ENCODE measurements at places on chromosomes 11 and 22. TPM values are rescaled to one million over a fixed set of nuclear protein-coding genes. Genes with fewer than 3 reads are reported as not detected.

Gene DDX10
- total RNA-seq: 18.9 TPM

DNA sequence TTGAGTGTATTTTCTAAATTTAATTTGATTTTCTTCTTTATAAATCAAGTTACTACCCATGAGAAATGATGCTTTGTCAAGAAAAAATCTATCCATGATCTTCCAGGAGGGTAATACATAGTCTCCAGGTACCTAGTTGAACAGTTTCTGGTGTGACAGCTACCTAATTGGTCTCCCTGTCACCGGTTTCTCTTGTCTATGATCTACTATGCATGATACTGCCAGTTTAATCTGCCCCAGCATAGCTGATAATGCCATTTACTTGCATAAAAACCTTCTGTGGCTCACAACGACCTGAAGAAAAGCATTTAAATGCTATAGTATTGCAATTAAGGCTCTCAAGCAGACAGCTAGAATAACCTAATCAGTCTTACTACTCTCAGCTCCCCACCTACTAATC is 349.5 kb downstream of the DLG2 start:
- no peak for DNase-seq

DNA sequence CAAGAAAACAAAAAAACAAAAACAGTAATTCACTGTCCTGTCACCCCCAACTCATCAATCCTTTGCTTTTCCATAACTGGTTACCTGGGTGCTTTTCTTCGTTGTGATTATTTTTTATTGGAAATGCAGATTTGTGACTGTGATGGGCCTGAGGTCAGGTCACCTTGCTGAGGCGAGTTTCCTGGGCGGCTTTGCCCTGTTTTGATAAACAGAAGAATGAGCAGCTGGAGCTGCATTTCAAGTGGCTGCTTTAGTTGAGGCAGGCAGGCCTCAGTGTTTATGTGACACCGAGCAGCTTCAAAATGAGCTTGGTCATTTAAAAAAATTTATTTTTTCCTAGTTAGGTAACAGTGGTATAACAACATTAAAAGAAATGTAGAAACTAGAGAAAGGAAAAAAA is 22.2 kb downstream of the PTPRJ start:
- DNase-seq: no peak

GRCh38 chr22:19287889-19288288 is 3.6 kb downstream of the CLTCL1 start:
- DNase-seq: peak; percentile 22

DNA sequence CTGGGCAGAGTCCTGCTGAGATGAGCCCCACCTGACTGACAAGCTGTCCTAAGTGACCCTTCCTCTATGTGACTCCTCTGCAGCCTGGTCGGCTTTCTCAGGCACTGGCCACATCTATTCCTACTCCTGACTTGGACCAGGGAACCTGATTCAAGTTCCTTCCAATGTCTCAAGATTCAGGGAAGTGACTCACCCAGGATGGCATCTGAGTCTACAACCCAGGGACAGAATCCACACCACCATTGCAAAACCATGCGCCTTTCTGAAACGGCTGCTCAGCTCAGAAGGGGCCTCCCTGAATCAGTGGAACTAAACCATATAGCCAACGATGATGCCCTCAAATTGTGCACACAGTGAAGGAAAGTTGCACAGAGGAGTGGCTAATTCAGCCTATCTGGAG is 63.9 kb upstream of the CSNK2A3 start:
- peak; percentile 50 for DNase-seq

- DNase-seq: no peak
Observed at GRCh38 chr11:116505298-116506262, 267.2 kb downstream of the BUD13 start.

GRCh38 chr11:848380-848931 is 5.8 kb downstream of the TSPAN4 start:
- DNase-seq: no peak

DNA sequence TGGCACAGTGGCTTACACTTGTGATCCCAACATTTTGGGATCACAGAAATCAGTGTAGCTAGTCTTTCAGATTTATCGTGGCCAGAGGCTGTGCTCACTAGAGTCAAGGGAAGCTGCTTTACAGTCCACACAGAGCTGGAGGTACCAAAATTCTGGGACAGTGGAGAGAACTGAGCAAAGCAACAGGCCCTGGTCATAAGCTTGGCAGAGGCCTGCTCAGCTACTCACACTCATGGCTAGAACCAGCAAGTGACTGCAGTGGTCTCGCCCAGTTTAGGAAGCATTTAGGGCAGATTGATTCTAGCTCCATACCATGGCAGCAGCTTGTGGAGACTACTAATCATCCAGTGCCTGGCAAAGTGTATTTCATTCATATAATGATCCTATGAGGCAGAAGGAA is 8.8 kb downstream of the TMEM216 start:
- no peak for DNase-seq

All from MG63 (cell line).